ENCODE measurements at places on chromosomes 7 and 10.
A peak's percentile ranks its signal among the peaks of the same experiment; 100 is the strongest.

GRCh38 chr10:63866747-63867140 lies 345.5 kb downstream of the REEP3 start:
- DNase-seq, result peak; percentile 6

DNA sequence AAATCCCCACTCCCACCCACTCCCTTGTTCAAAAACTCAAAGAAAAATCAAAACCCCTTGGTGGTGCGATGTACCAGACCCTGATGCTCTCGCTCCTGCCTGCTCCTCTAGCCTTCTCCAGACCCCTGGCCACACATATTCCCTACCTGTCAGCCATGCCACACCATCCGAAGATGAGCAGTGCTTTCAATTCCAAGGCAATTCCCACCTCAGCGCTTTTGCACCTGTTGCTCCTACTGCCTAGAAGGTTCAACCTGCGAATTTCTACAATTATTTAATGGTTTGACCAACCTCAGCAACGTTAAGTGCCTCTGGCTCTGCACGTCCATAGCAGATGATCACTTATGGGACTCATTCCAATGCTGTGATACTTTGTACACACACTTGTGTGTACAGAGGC lies 11.1 kb downstream of the SLC16A12 start:
- no peak for DNase-seq

DNA sequence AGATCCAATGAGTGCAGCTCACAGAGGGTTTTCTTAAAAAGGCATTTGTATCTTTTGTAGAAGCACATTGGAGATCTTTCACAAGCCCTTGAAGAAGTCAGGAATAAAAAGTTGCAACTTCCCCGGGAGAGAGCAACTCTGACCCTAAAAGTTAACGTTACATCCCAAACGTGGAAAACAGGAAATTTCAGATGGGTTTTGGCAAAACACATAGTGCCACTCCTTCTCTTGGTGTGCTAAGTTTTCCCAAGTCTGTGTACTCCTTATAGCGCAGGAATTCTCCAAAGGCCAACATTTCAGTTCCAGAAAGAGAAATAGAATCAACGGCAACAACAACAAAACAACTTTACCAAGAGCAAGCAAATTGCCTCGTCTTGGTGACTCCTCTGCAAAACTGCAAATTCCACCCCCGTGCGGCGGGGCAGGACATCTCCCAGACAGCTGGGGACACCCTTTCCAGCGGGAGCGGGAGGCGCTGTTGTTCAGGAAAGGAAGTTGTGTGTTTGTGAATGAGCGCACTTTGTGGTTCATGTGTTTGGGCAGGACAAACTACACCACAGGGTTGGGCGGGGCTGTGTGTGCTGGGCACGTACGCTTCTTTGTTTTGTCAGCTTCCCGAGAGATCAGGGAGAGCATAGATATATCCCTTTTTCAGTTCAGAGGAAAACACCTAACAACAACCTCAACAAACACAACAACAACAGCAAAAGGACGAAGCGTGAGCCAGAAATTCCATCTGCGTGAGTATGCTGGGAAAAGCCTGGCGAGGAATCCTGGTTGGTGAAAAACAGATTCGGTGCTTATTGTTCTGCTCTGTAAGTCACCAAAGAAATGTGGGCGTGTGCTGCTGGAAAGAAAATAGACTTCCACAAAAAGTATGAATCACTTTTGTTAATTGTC lies 294.7 kb upstream of the PITRM1 start:
- peak; percentile 98 for DNase-seq

DNA sequence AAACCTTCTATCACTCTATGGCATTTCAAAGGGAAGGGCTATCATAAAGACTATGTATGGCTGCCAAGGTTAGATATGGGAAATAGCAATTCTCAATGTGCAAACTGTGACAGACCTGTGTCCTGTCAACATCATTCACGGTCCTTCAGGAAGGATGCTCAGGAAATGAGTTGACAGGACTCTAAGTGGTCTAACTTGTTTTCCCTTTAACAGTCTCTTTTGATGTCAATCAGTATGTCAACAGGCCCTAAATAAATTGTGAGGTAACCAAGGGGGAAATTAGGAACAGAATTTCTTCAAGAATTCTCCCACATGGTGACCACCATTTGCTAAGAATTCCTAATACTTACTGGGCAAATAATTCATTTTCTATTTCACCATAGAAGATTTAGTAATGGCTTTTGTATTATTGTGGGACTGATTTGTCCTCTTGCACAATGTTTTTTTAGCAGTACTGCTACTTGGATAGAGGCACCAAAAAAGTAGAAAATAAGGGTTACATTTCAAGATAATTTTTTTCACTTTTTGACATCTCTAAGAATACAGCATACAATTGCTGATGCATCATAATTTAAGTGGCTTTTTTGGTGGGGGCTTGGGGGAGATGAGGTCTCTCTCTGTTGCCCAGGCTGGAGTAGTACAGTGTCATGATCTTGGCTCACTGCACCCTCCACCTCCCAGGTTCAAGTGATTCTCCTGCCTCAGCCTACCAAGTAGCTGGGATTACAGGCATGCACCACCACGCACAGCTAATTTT lies 275.8 kb downstream of the CACNA2D1 start:
- no peak for DNase-seq

DNA sequence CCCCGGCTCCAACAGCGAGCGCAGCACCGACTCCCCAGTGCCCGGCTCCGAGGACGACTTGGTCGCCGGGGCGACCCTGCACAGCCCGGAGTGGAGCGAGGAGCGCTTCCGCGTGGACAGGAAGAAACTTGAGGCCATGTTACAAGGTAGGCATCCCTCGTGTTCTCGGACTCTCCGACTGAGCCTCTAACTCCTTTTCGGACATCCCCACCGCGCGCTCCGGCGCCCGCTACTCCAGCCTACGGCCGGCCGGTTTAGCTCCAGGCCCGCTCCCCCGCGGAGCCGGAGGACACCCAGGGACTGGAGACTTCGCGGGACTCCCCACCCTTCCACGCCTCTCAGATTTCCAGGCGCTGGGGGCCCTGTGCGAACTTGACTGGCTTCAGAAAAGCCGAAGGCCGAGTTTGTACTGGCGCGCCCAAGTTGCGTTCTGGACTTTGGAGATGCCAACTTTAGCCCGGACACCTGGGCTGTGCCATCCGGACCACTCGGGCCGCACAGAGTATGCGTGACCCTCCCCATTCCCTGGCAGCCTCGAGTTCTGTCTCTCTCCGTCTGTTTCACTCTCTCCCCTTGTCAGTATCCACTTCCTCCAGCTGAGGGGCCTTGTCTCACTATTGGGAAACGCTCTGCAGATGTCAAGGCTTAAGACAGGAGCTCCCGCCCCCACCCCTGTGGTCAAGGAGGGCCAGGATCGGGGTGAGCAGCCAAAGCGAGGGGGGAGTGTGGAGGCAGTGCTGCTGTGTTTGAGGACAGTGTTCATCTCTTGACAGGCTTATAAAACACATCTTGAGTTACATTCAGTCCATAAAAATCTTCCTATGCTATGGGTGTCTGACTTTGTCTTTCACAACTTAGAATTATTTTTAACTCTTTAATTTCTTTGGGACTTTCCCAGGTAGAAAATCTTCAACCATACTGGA lies 777 bp downstream of the BICC1 start:
- DNase-seq, result no peak

- no peak for DNase-seq
Observed at GRCh38 chr7:64628192-64628591, 37.7 kb upstream of the ZNF107 start.

DNA sequence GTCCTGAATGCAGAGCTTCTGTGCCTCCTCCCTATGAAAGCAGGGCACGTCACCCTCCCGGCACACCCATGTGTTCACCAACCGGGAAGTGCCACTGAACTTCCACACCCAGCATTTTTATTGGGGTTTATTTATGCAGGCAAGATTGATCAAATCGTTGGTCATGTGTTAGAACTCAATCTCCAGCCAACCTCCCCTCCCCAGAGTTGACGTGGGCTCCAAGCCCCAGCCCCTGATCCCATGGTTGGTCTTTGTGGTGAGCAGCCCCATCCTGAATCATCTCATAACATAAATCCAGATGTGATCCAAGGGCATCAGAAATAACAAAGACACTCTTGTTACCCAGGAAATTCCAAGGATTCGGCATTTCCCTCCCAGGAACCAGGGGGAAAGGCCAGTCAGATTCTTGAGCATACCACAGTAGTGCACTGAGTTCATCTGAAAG lies 151.2 kb downstream of the TPST1 start:
- peak; percentile 11 for DNase-seq

GRCh38 chr7:3455806-3456595 lies 154.9 kb downstream of the SDK1 start:
- DNase-seq, result peak; percentile 20

- DNase-seq, result no peak
Observed at GRCh38 chr10:25867321-25867720, 66.7 kb upstream of the MYO3A start.

DNA sequence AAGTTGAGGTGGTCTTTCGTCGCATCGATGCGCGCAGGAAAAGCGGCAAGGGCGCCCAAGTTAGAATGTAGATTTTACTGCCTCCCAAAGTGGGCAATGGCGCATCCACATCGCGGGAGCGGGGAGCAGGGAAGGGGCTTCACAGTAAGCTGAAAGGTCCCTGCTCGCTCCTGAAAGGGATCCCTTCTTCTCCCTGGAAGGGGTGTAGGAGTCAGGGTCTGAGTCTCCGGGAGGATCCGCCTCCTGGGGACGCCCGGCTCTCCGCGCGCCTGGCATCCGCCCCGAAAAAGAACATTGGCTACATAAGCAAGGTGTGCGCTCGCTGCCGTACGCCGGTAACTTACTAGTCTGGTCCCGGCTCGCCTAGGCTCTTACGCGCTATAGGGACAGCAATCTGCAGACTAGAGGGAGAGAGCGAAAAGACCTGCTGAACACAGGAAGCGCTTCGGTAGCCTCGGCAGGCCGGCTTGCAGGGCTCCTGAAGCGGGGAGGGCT lies 804 bp downstream of the UNC5B start:
- DNase-seq, result peak; percentile 55

DNA sequence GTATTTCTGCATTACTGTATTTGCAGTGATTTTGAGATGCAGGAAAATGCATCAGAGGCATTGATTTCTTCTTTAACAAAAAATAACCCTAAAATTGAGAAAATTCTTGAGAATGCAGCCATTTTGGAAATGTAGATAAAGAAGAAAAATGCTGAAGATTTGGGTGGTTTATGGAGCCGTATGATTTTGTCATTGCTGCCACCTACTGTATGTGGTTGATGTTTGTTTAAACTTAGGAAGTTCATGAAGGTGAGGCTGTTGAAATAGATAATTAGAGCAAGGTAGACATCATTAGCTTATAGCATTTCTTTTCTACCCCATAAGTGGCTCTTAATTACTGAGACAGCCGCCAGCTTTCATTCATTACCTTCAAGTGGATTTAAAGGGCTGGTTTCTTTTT lies 92.1 kb upstream of the SAMD8 start:
- DNase-seq, result peak; percentile 32

- no peak for DNase-seq
Observed at GRCh38 chr7:133977409-133978274, 149.5 kb upstream of the LRGUK start.

DNA sequence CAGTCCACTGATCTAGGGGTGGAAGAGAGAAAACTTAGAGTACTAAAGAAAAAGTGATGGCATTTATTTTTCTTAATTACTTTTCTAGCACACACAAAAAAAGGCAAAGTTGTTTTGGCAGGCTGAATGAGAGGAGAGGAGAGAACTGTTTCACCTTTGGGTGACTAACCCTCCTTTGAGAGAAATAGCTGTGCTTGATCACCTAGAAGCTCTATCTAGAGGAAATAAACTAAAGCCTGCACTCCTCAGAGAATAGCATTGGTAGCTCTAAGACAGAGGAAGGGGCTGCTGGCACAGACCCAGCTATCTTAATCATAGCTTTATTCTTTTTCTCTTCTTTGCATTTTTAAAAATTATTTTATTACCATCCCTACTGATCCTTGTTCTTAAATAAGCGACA lies 6.3 kb downstream of the TMEM243 start:
- DNase-seq, result no peak

GRCh38 chr10:97757471-97757870 lies 14.3 kb downstream of the SFRP5 start:
- DNase-seq, result no peak

GRCh38 chr10:96560966-96561887 lies 25.6 kb downstream of the TM9SF3 start:
- no peak for DNase-seq

GRCh38 chr7:67008260-67008659 lies 11.6 kb downstream of the TYW1 start:
- no peak for DNase-seq

DNA sequence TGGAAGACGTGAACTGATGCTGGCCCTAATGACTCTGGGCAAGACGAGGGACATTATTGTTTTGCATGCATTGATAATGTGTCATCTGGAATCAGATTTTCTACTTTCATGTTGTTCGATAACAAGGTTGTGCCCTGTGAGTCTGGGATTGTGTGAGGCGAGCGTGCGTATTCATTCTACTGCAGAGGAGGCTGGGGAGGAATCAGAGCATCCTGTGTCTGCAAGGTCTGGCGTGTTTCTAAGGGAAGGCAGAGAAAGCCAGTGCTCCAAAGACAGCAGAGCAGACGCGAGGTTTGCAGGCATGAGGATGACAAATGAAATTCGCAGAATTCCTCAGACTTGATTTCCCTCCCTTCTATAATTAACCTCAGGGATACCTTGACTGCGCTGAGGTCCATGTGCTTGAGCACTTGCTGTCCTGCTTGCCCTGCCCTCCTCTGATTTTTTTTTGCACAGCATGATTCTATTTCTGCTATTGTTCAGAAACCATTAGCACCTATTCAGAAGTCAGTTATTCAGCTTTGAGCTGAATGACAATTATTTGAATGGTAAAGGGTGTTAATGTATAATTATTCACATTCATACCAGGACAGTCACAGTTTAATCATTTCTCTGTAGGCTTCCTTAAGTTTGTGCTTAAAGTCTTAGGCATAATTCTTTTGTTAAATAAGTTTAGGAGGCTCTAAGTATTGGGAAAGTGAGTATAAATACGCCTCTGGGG lies 233.6 kb downstream of the EBF3 start:
- DNase-seq, result no peak

DNA sequence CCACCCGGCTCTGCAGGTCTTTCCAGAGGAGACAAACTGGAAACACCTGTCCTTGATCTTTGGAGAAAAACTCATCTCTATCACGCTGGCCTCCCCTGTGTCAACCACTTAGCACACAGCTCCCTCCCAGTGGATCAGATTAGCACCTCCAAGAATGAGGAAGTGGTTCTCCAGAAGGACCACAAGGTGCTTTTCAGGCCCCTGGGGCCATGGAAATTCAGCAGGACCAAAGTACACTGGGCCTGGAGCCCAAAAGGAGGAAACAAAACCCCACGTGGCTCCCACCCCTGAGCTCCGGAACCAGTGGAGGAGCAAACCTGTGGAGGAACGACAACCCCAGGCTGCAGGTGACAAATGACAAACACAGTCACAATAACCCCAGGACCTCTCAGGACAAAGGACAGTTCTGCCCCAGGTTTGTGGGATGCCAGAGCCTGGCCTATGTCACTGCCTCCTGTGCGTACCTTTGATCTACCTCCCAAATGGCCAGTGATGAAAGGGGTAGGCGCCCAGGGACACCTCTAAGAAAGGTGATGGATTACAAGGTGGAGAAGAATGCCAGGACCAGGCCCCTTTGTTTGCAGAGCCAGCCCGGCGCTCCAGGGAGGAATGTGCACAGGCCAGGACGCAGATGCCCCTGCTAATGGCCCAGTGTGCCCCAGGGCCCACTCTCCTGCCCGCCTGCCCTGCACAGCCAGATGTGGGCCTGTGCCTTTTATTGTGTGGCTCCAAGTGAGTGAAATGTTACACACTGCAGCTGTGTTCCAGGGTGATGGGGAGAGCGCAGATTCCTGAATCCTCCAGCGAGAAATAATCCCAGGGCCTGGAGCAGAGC lies 5.7 kb downstream of the TNS3 start:
- no peak for DNase-seq
